T1000 (cell line): ENCODE measurements at places on chromosomes 1 and 21.
A peak's percentile ranks its signal among the peaks of the same experiment; 100 is the strongest.

GRCh38 chr1:211596418-211597181, 17.6 kb upstream of the SLC30A1 start:
- DNase-seq = no peak

GRCh38 chr1:195897076-195897475, 711.2 kb downstream of the KCNT2 start:
- no peak for DNase-seq

DNA sequence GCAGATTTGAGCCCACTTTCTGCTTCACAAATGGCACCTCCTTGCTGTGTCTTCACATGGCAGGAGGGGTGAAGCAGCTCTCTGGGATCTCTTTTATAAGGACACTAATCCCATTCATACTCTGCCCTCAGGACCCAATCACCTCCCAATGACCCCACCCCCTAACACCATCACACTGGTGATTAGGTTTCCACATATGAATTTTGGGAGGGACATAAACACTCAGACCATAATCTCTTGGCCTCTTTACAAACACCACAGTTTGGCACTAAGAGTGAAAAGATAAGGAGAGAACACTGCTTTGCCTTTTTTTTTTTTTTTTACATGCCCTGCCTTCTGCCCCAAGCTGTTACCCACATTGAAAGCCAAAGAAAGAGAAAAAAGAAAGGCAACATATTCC, 166.2 kb upstream of the NFIA start:
- no peak for DNase-seq

DNA sequence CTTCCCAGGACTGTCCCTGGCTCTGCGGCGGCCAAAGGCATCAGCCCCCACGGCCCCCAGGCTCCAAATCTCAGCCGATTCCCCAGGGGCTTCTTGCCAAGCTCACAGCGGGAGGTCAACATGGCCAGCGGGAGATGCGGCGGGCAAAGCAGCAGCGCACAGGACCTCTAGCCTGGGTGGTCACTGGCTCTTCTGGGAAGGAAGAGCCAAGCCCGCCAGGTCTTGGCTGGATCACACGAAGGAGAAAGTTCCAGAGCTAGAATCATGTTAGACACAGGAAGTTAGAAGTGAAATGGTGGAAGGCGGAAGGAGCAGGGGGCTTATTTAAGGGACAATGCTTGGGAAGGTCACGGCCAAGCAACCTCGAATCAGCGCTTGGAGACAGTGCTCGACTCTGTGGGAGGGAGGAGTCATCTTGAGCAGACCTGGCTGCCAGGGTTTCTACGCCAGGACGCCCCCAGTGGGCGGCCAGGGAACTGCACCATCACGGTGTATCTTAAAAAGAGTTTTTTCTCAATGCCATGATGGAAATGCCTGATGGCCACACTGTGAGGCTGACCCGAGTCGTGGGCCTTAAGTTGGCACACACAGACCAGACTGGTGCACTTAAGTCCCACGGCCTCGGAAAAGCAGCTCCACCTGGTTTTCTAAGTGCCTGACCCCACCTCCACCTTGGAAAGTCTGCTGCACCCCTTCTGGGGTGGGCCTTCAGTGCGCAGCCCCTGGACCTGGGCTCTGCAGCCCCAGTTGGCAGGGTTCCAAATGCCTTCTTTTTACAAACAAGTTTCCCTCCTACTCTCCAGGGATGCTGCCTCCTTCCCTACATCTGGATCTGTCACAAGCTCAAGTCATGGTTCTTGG, 29.3 kb downstream of the SLC66A1 start:
- DNase-seq = peak; percentile 67
